ENCODE measurements at places on chromosomes 2 and 18.
A peak's percentile ranks its signal among the peaks of the same experiment; 100 is the strongest.

GRCh38 chr2:234401426-234401825 is 95.5 kb downstream of the ARL4C start:
- no peaks in the 10 kb centered on the region for H3K36me3 ChIP-seq
- no peak overlapping the region for H3K27ac ChIP-seq
- DNase-seq = no peak
- H3K4me3 ChIP-seq = no peak overlapping the region
- H3K4me1 ChIP-seq = peaks cover 11% of the 10 kb centered on the region

GRCh38 chr2:54666131-54666633 is 57.3 kb upstream of the EML6 start:
- no peak overlapping the region for H3K4me3 ChIP-seq
- H3K27me3 ChIP-seq = no peaks in the 10 kb centered on the region
- H3K36me3 ChIP-seq = peaks cover 74% of the 10 kb centered on the region
- peaks cover 18% of the 10 kb centered on the region for H3K4me1 ChIP-seq
- DNase-seq = no peak

DNA sequence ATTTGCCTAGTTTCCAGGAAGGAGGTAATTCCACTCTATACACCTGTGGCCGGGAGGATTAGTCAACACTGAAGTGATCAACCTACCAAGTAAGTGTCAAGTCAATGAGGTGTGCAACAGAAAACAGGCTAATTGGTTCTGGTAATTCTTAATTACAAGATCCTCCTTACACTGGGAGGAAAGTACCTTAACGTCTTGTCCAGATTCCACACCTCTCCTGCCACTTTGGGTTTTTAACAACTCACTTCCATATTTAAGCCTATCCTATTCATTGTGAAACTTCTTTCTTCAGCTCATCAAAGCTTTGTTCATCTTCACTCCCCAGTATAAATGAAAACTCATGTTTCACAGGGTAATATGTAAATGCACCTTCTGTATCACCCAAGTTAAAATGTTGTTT is 22.0 kb upstream of the MAP4K4 start:
- no peaks in the 10 kb centered on the region for H3K36me3 ChIP-seq
- no peaks in the 10 kb centered on the region for H3K27me3 ChIP-seq

DNA sequence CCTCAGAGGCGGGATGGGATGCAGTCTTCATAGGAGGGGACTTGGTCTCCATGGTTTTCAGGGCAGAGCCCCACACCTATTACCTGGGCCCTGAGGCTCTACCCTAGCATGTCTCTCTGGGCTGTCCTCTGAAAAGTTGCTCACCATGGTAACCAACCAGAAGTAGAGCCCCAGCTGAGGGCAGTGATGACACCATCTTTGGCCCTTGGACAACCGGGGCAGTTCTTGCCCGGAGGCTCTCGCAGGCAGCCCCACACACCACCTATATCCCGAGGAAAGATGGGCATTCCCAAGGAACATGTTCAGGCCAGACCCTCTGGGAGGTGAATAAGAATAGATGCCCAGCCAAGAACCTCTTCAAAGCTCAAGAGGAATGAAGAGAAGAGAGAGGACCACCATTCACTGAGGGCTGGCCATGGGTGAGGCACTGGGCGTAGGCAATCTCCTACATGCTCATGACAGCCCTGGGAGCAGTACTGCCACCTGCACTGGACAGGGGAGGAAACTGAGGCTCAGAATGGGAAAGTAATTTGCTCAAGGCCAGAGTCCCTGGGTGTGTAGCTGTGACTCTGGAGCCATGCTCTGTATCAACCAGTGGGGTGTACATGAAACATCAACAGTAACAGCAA is 72.5 kb downstream of the HS1BP3 start:
- peaks cover 28% of the 10 kb centered on the region for H3K4me1 ChIP-seq
- no peak for DNase-seq
- no peaks in the 10 kb centered on the region for H3K27me3 ChIP-seq
- no peak overlapping the region for H3K4me3 ChIP-seq
- peaks cover 3% of the 10 kb centered on the region for H3K36me3 ChIP-seq
- no peak overlapping the region for H3K27ac ChIP-seq

DNA sequence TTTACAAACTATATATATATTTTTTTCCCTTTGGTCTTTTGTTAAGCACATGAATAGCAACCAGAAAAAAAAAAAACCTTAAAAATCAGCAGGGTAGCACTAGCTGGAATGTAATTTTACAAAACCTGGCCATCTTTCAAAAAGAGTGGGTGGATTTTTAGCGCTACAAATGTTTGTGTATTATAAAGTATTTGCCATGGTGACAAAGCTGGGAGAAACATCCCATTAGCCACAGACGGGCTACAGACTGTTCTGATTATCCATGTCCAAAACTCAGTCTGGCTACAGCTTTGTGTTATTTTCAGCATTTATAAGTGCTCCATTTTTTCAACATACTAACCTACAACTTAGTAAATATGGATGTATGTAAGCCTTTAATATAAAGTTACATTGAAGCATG is 249.5 kb upstream of the TANK start:
- DNase-seq = no peak
- H3K27me3 ChIP-seq = no peaks in the 10 kb centered on the region
- no peaks in the 10 kb centered on the region for H3K36me3 ChIP-seq
- H3K27ac ChIP-seq = no peak overlapping the region

DNA sequence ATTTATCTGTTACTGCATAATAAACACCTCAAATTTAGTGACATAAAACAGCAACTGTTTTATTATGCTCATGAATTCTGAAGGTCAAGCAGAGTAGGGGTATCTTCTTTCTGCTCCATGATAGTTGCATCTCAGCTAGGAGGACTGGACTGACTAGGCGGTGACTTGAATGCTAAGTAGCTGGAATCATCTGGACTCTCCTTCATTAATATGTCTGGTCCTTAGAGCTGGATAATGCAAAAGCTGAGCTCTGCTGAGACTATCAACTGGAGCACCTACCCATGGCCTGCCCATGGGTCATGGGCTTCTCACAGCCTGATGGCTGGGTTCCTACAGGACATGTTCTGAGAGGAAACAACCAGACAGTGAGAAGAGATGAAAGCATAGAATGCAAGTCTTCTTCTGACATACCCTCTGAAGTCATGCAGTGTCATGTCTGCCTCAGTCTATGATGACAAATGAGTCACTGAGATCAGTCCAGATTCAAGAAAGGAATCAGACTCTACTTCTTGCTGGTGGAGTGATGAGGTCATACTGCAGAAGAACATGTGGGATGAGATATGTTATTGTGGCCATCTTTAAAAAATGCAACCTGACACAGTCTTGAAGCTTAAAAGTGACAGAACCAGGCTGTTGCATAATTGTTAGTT is 174.2 kb upstream of the OSR1 start:
- H3K4me1 ChIP-seq = peaks cover 6% of the 10 kb centered on the region
- peaks cover 6% of the 10 kb centered on the region for H3K27me3 ChIP-seq
- no peak overlapping the region for H3K4me3 ChIP-seq
- no peaks in the 10 kb centered on the region for H3K36me3 ChIP-seq
- H3K27ac ChIP-seq = no peak overlapping the region

- H3K4me3 ChIP-seq = no peak overlapping the region
- H3K27me3 ChIP-seq = no peaks in the 10 kb centered on the region
- peaks cover 51% of the 10 kb centered on the region for H3K4me1 ChIP-seq
- H3K27ac ChIP-seq = peak overlapping the region; percentile 2
These were observed 109.9 kb upstream of the ID2 start for GRCh38 chr2:8571792-8572499.

DNA sequence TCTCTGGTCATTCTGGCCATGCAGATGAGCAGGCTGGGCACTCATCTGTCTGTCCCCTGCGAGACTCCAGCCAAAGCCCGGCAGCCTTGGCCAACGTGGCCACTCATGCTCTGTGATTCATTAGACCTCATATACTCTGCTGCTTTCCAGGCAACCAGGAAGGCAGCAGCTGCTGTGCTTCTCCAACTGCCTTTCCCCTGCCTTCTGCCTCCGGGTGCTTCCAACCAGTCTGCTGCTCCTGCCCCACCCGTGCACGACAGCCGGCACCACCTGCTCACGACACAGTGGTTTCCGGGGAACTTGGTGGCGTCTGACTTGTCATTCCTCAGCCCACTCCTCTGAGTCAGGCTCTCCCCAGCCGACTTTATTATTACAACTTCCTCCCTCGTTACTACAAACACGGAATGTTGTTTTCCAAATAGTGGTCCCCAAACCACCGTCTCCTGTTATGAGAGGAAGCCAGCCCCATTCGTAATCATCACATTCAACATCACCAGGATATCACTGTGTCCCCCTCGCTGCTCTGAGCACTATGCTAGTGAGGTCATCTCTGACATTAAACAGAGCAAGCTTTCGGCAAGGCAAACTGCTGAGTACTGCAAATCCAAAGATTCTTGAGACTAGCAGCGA is 392.4 kb downstream of the ALK start:
- peaks cover 4% of the 10 kb centered on the region for H3K27me3 ChIP-seq
- peaks cover 5% of the 10 kb centered on the region for H3K36me3 ChIP-seq
- H3K27ac ChIP-seq = peak overlapping the region; percentile 50
- peaks cover 9% of the 10 kb centered on the region for H3K4me1 ChIP-seq
- peak overlapping the region; percentile 6 for H3K4me3 ChIP-seq

GRCh38 chr2:120959426-120959825 is 223.8 kb downstream of the GLI2 start:
- peaks cover 14% of the 10 kb centered on the region for H3K27me3 ChIP-seq
- peaks cover 5% of the 10 kb centered on the region for H3K36me3 ChIP-seq
- H3K4me1 ChIP-seq = peaks cover 14% of the 10 kb centered on the region
- H3K27ac ChIP-seq = no peak overlapping the region
- H3K4me3 ChIP-seq = no peak overlapping the region

GRCh38 chr2:71780162-71780561 is 326.8 kb downstream of the DYSF start:
- no peak for DNase-seq
- H3K4me1 ChIP-seq = peaks cover 22% of the 10 kb centered on the region
- H3K36me3 ChIP-seq = no peaks in the 10 kb centered on the region
- no peak overlapping the region for H3K4me3 ChIP-seq

DNA sequence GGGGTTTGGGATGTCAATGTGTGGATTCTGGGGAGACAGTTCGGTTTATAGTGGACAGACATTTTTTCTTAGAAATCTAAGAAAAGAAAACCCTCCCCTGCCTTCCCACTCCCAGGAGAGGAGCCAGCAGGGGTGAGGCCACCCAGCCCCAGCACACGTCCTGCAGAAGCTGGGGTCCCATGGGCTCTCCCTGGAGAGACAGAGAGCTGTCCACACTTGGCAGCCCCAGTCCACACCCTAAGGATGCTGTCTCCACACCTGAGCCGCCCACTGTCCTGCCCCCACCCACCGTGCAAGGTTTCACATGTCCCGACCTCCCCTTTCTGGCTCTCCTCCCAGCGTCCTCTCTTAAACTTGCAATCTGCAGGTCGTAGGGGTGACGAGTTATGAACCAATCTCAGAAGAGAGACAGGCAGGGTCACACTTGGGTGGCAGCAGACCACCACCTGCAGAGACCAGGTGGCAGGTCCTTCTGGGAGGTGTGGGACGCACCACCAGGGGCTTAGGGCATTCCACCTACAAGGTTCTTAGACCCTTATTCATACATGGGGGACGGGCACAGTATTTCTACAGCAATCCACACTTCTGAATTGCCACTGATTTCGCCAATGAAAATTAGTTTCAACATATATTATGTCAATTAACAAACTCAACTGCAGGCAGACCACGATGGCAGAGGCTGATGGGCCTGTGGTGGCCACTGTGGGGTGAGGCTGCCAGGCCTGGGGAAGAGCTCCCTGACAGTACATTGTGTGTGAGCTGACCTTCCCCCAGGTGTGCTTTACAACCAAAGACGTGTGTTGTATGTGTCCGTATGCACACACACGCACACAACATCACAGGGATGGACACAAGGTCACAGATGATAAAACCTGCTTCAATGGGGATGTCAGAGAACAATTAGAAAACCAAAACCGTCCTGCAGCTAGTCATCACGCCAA is 158.5 kb downstream of the TPO start:
- H3K27me3 ChIP-seq = peaks cover 24% of the 10 kb centered on the region
- H3K4me1 ChIP-seq = no peaks in the 10 kb centered on the region
- DNase-seq = no peak
- no peak overlapping the region for H3K4me3 ChIP-seq
- no peak overlapping the region for H3K27ac ChIP-seq

GRCh38 chr2:185802926-185803325 is 64.3 kb downstream of the FSIP2 start:
- H3K27ac ChIP-seq = no peak overlapping the region
- no peaks in the 10 kb centered on the region for H3K27me3 ChIP-seq
- no peaks in the 10 kb centered on the region for H3K4me1 ChIP-seq
- no peaks in the 10 kb centered on the region for H3K36me3 ChIP-seq
- DNase-seq = no peak

DNA sequence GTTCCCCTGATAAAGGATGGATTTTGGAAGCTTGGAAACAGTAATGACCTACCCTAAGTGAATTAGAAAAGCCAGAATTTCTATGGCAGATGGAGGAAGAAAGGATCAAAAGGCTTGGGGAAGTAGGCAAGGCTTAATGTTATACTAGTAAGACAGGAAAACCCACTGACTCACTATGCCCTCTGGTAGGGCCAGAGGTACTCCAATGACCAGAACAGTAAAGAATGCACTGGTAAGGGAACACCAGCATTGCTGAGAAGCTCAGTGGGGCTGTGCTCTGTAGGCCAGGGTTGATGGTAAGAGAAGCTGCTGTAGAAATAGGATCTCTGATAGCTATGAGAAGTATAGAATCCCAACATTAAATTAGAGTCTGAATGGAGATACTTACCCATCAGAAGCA is 126.4 kb downstream of the GFPT1 start:
- no peak for DNase-seq
- H3K36me3 ChIP-seq = no peaks in the 10 kb centered on the region
- H3K4me3 ChIP-seq = no peak overlapping the region
- peaks cover 9% of the 10 kb centered on the region for H3K27me3 ChIP-seq
- no peaks in the 10 kb centered on the region for H3K4me1 ChIP-seq
- H3K27ac ChIP-seq = no peak overlapping the region

- no peak for DNase-seq
- peaks cover 21% of the 10 kb centered on the region for H3K4me1 ChIP-seq
- no peaks in the 10 kb centered on the region for H3K36me3 ChIP-seq
- no peaks in the 10 kb centered on the region for H3K27me3 ChIP-seq
These were observed 21.0 kb upstream of the GLS start for GRCh38 chr2:190859347-190860297.

GRCh38 chr2:16824472-16824871 is 158.8 kb upstream of the CYRIA start:
- H3K27ac ChIP-seq = no peak overlapping the region
- H3K27me3 ChIP-seq = no peaks in the 10 kb centered on the region
- H3K4me1 ChIP-seq = no peaks in the 10 kb centered on the region
- H3K36me3 ChIP-seq = no peaks in the 10 kb centered on the region
- DNase-seq = no peak

GRCh38 chr2:42764096-42764495 is at the start of gene OXER1:
OXER1 (minus strand) TSS chr2:42764135; CDS start chr2:42764062, 73 bp downstream.
- no peak for DNase-seq
- no peak within 1 kb of the TSS for H3K27ac ChIP-seq
- H3K27me3 ChIP-seq = no peaks in the 10 kb centered on the region
- no peak within 1 kb of the TSS for H3K4me3 ChIP-seq
- no peaks in the 10 kb centered on the region for H3K36me3 ChIP-seq

- peaks cover 22% of the 10 kb centered on the region for H3K4me1 ChIP-seq
- no peaks in the 10 kb centered on the region for H3K27me3 ChIP-seq
- peaks cover 43% of the 10 kb centered on the region for H3K36me3 ChIP-seq
- no peak overlapping the region for H3K4me3 ChIP-seq
These were observed 21.9 kb downstream of the APCDD1 start for GRCh38 chr18:10476338-10476791.

- no peaks in the 10 kb centered on the region for H3K27me3 ChIP-seq
- H3K4me3 ChIP-seq = no peak overlapping the region
- H3K36me3 ChIP-seq = peaks cover 3% of the 10 kb centered on the region
- H3K4me1 ChIP-seq = peaks cover 48% of the 10 kb centered on the region
- H3K27ac ChIP-seq = no peak overlapping the region
These were observed 151.0 kb downstream of the HDAC4 start for GRCh38 chr2:239249776-239250175.

- H3K27ac ChIP-seq = no peak overlapping the region
- DNase-seq = no peak
- no peaks in the 10 kb centered on the region for H3K4me1 ChIP-seq
- H3K36me3 ChIP-seq = peaks cover 5% of the 10 kb centered on the region
These were observed 54.6 kb downstream of the LANCL1 start for GRCh38 chr2:210421916-210422315.

Measured in type B pancreatic cell (in vitro differentiated cells).